ENCODE measurements at places on chromosomes 5 and 9. TPM values are rescaled to one million over a fixed set of nuclear protein-coding genes. Genes with fewer than 3 reads are reported as not detected.

Gene ST6GALNAC6
- total RNA-seq: 43.0 TPM

Gene BNC2
- 33.1 TPM for total RNA-seq

Gene CCDC152
- total RNA-seq: 2.8 TPM

Gene SLC6A19
- total RNA-seq: not detected

Gene TRPM3
- 0.33 TPM for total RNA-seq

Gene SLC38A9
- total RNA-seq: 29.0 TPM

Gene EDIL3
- 28.8 TPM for total RNA-seq

Gene PCDHB6
- total RNA-seq: not detected

Gene FAM153A
- total RNA-seq: not detected

Gene IGIP
- 2.4 TPM for total RNA-seq

Gene KLF4
- total RNA-seq: 1.5 TPM

Gene DOCK2
- 0.62 TPM for total RNA-seq

Gene GMCL2
- not detected for total RNA-seq

Gene EGFLAM
- total RNA-seq: 1.6 TPM

Gene CLTA
- total RNA-seq: 317 TPM

Gene CAMK2A
- total RNA-seq: not detected

Gene OR1N2
- not detected for total RNA-seq

Gene GAPT
- total RNA-seq: not detected

Gene SPINK5
- 0.91 TPM for total RNA-seq

Gene PCDHA4
- 0.14 TPM for total RNA-seq

Gene GZMA
- not detected for total RNA-seq

Gene PFDN1
- 108 TPM for total RNA-seq

Gene PCDHGA8
- total RNA-seq: 0.95 TPM

Gene PCDHB3
- not detected for total RNA-seq

Gene ITGA2
- 53.2 TPM for total RNA-seq

Gene PCDHGB2
- 1.9 TPM for total RNA-seq

Gene ABO
- not detected for total RNA-seq

Gene HRH2
- not detected for total RNA-seq

Gene DNAJB5
- total RNA-seq: 12.8 TPM

Gene GNA14
- 3.3 TPM for total RNA-seq

Gene SCGB3A2
- not detected for total RNA-seq

Gene ETF1
- total RNA-seq: 103 TPM

Gene SUSD3
- total RNA-seq: not detected

Gene ARSB
- 24.8 TPM for total RNA-seq

Gene CRHBP
- 0.51 TPM for total RNA-seq

Gene GRXCR2
- total RNA-seq: not detected

Gene ACOT12
- total RNA-seq: not detected

Gene ACTBL2
- not detected for total RNA-seq

Gene BSPRY
- not detected for total RNA-seq

Gene GRM6
- not detected for total RNA-seq

Gene MRPL22
- 90.8 TPM for total RNA-seq

Gene MSX2
- not detected for total RNA-seq

Gene GABRA6
- total RNA-seq: not detected

Gene ANKHD1
- 92.4 TPM for total RNA-seq

Gene GPR150
- 0.31 TPM for total RNA-seq

Gene SLC36A3
- total RNA-seq: not detected

Gene CMYA5
- total RNA-seq: 0.09 TPM

Gene ASS1
- total RNA-seq: 2.0 TPM

Gene N4BP3
- total RNA-seq: 38.2 TPM

Gene PRLR
- total RNA-seq: not detected

Gene EIF4E1B
- total RNA-seq: not detected

Gene SERINC5
- 10.1 TPM for total RNA-seq

Gene PCDHGA10
- total RNA-seq: 4.4 TPM
